Anterior cingulate cortex (tissue), 58 donors: ENCODE measurements at places on chromosomes 13 and 19.

DNA sequence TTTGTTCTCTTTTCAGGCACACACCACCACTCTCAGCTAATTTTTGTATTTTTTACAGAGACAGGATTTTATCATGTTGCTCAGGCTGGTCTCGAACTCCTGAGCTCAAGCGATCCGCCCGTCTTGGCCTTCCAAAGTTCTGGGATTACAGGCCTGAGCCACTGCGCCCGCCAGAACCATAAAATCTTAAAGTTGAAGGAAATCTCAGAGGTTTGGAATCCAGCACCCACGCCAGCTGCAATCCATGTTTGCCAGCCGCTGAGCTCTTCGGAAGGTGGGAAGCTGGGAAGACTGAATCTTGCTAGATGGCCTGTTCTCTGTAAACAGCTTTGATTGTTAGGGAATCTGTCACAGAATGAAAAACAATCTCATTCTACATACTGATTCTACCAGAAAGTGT is 38.5 kb downstream of the SPATA13 start:
- DNase-seq: no peak

GRCh38 chr13:78712831-78713230 is 53.9 kb upstream of the OBI1 start:
- DNase-seq: no peak

DNA sequence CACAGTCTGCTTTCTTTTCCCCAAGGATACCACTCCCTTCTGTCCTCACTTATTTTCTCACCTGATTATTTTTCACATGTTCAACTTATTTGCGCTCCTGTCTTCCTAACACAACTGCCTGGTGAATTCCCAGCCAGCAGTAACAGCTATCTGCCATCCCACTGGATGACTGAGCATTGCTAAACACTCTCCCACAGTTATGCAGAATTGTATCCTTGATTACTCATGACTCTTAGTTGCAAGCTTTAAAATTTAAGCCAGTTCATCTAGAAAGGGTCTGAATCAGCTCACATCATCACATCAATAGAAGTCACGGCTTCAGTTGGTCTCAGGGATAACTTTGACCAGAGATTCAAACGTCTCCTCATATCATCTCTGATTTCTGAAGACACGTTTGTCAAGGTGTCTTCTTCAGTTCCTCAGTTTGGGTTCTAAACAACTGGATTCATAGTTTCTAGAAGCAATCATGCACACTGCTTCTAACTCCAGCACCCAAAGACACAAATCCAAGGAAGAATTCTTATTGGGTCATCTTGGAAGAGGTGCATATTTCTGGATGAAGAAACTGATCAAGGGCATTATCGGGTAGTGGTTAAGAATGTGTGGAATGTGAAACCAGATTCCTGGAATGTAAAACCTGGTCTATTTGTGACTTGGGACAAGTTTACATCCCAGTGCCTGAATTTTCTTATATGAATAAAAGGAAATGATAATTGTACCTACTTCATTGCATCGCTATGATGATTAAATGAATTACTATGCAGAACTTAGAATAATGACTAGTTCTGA is 13.9 kb upstream of the DACH1 start:
- no peak for DNase-seq

DNA sequence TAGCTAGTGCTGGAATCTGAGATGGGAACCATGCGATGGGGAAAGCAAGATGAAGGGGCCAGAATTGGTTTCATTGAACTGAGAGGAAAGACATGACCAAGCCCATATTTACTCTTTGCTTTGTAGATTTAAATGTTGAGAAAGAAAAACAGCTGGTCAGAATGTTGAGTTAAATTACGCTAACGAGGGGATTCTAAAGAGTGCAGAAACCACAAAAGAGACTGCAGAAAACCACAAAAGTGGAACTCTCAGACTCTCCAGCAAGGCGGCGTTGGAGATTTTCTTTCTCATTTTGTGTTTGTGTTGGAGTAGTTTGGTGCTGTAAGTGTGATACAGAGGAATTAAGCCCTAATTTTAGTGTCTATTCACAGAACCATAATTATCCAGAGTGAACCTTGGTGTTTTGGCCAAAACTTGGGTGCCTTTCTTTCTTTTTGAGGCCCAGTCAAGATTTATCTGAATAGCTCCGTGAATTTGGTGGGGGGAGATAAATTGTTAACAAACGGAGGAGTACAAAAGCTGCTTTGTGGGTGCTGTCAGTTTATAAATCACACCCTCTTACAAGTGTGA is 26.3 kb downstream of the SAE1 start:
- DNase-seq: no peak

- DNase-seq: no peak
Observed at GRCh38 chr19:18093439-18094161, 4.0 kb upstream of the MAST3 start.

DNA sequence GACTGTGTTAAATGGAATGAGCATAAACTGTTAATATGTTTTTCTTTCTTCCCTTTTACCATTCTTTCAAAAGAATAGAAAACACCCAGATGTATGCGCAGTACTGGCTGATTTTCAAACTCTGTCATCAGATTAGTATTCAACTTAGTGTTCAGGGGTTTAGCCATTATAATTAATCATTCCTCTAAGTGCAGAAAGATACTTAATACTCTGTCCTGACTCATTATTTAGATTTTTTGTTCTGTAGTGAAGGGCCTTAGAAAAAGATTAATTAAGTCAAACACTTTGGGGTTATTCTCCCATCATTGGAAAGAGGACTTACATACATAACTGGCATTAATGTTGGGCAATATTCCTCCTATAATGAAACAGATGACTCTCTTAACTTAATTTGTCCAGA is 1316.7 kb upstream of the SLC10A2 start:
- DNase-seq: no peak

DNA sequence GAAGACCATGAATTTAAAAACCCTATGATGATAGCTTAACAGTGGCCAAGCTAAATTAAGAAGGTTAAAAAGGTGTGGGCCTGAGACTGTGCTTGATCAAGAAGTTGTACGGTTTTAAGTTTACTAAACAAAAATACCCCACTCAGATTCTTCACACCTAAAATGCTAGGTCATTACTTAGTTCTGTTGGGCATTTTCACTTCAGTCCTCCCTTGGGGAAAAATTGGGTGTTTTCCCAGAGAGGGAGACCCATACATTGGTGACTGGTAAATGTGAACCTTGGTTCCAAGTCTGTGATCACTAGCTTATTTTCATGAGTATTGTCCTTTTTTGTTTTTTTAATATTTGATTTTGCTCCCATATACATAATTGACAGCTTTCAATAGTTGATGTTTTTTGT is 44.4 kb downstream of the MTUS2 start:
- no peak for DNase-seq

DNA sequence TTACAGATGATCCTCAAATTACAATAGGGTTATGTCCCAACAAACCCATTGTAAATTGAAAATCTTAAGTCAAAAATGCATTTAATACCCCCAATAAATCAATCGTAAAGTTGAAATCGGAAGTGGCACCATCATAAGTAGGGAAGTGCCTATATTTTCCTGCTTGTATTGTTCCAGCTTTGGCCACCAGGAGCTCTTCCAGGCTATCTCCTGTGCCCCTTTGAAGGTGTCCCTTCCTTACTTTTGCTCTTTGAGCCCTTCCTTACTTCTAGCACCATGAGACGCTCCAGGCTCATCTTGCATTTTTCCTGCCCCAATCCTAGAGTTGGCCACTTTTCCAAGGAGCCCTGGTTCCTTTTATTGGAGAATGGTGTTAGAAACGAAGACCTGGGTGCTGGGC is 163.0 kb upstream of the TSC22D1 start:
- DNase-seq: no peak

DNA sequence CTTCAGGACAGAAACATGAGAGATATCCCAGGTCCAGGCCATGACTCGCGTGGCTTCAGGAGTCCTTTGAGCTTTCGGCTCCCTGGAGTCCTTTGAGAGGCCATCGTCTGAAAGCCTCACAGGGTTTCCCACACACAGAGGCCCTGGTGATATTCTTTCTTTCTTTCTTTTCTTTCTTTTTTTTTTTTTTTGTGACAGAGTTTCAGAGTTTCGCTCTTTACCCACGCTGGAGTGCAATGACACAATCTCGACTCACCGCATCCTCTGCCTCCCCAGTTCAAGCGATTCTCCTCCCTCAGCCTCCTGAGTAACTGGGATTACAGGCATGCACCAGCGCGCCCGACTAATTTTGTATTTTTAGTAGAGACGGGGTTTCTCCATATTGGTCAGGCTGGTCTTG is 5.5 kb downstream of the SIN3B start:
- no peak for DNase-seq

DNA sequence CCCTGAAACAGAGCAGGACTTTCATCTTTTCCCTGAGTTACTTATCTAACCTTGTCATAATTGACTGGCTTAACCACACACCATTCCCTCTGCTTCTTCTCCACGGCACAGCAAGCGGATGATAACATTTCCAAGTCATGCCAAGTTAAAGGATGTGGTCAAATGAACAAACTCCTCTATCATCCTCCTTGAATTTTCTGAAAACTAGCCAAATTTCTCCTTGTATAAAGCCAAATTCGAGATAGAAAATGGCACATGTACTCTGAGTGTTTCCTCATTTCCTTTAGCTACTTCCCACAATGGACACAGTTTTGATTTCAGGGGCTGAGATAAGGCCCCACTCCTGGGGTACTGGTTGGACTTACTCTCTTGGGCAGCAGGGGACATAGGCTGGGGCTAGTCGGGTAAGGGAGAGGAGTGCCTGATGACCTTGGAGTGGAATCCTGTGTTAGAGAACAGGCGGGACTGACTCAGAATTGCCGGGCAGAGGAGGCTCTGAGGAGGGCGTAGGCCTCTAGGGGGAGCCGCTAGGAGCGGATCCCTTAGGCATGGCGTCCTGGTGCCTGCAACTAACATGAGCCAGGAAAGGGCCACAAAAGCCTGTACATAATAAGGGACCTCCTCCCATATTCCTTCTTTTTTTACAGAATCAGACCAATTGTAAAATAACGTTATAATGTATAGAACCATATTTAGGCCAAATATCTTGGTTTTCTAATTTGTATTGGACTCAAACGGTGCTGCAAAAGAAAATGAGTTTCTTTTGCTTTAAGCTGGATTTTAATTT is 20.3 kb upstream of the TMTC4 start:
- no peak for DNase-seq

DNA sequence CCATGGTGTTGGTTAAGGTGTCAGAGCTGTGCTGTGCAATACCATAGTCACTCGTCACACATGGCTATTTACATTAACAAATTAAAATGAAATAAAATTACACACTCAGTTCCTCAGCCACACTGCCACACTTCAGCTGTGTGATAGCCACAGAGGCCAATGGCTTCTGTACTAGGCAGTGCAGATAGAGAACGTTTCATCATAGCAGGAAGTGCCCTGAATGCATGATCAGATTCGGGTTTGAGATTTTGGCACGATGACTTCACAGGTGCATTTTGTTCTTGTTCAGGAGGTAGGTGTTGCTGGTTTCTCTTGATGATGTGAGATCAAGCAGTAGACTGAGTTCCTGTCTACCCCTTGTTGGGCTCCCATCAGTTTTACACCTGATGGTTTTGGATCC is 6.5 kb downstream of the ARMC6 start:
- no peak for DNase-seq

GRCh38 chr13:40404407-40404806 is 262.0 kb downstream of the FOXO1 start:
- no peak for DNase-seq

DNA sequence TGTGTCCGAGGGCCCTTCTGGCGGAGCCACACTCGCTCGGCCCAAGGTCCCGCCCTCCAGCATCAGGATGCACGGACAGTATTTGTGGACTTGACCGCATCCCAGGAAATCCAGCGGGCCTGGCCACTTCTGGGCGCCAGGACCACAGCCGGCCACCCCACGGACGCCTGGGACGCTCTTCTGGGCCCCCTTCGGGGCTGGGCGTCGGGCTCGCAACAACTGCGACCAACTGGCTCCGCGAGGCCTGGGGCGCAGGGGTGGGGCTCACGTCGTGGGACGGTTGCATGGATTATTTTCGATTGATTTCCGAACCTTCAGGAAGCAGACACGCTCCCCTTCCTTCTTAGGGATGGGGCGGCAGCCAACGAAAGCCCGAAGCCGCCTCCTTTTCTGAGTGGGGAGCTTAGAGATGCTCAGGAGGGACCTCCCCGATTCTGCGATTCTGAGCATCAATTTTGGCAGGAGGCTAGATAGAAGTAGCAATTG is 521 bp upstream of the NUP58 start:
- DNase-seq: peak; percentile 31

DNA sequence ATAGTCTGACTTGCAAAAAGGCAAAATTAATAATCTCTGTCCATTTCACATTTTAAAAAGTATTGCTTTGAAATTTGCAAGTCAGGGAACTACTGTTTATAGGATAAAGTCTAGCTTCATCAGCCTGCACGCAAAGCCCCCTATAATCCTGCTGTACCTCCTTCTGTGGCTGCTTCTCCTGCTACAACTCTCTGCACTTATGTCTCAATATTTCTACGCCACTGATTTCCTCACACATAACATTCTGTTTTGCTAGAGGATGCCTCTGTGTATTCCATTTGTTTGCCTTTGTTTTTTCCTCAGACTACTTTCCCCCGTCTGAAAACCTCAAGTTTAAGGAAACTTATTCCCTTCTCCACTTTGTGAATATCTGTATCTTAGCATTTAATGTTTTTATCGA is 389.9 kb downstream of the RFC3 start:
- no peak for DNase-seq

DNA sequence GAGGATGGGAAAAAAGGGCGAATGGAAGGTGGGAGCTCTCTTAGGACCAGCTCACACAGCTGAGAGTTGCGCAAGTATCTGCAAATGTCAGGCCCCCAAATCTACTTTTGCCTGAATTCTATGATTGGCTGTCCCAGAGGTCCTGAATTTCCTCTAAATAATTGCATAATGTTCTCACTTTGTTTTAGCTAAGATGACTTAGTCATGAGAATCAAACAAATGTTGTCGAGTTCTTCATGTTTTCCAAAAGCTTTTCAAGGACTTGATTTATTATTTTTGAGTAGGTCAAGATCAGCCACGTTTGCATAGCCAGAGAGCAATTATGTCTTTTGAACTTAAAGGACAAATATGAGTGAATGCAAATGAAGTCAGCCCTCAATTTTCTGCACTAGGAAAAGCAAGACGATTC is 246.6 kb upstream of the MAB21L1 start:
- no peak for DNase-seq

DNA sequence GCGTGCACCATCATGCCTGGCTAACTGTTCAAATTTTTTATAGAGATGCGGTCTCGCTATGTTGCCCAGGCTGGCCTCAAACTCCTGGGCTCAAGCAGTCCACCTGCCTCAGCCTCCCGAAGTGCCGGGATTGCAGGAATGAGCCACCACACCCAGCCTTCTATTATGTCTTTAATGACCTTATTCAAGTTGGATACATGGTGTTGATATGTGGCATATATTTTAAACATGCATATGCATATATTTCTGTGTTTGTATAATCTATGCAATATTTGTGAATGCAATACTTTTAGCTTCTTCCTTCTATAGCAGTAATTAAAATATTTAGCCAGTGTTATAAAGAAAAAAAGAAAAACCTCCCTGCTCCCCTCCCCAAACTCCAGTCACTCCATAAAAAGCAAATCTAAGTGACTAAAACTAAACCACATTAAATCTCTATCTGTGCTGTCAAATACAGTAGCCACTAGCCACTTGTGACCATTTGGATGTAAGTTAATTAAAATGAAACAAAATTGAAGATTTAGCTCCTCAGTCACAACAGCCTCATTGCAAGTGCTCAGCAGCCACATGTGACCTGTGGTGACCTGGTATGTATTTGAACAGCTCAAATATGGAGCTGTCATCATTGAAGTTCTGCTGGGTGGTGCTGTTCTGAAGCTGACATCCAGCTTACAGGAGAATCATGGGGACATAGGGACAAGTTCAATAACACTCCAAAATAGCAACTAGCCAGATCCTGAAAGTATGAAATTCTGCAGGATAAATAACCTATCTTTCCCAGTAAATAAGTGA is 27.4 kb downstream of the FCGBP start:
- DNase-seq: no peak

- no peak for DNase-seq
Observed at GRCh38 chr19:40646743-40647254, 43.7 kb downstream of the NUMBL start.
